ENCODE measurements at places on chromosomes 4 and X. TPM values are rescaled to one million over a fixed set of nuclear protein-coding genes. Genes with fewer than 3 reads are reported as not detected.

The TIMM17B gene
- total RNA-seq = 70.6 TPM

The PNMA6A gene
- not detected for total RNA-seq

The FRYL gene
- total RNA-seq = 52.3 TPM

The AIFM1 gene
- 45.3 TPM for total RNA-seq

The LEF1 gene
- 3.0 TPM for total RNA-seq

The CWH43 gene
- total RNA-seq = not detected

The DIPK2B gene
- not detected for total RNA-seq

The RHOXF1 gene
- total RNA-seq = not detected

The YIPF7 gene
- not detected for total RNA-seq

The ATRX gene
- 70.2 TPM for total RNA-seq

The IRS4 gene
- not detected for total RNA-seq

The NALF2 gene
- total RNA-seq = 5.8 TPM

The CSN1S1 gene
- total RNA-seq = not detected

The HPGDS gene
- total RNA-seq = not detected

The FAM47E gene
- total RNA-seq = 1.0 TPM

The F8A1 gene
- 10.4 TPM for total RNA-seq

The NRK gene
- total RNA-seq = 0.16 TPM

The S100P gene
- 55.6 TPM for total RNA-seq

The WDR1 gene
- total RNA-seq = 240 TPM

The PABPC1L2B gene
- not detected for total RNA-seq

The HTT gene
- total RNA-seq = 54.4 TPM

The GAGE12E gene
- total RNA-seq = not detected

The F8A2 gene
- not detected for total RNA-seq

The SEPSECS gene
- 9.7 TPM for total RNA-seq

The HHIP gene
- total RNA-seq = 0.12 TPM

The SLC6A14 gene
- total RNA-seq = 0.44 TPM

The SLIT2 gene
- 10.2 TPM for total RNA-seq

The CENPC gene
- 17.7 TPM for total RNA-seq

The NDNF gene
- 0.42 TPM for total RNA-seq

The ALAS2 gene
- not detected for total RNA-seq

The C4orf36 gene
- total RNA-seq = 3.5 TPM

The ARHGAP10 gene
- 24.6 TPM for total RNA-seq

The RAB39B gene
- 6.0 TPM for total RNA-seq

The RAB9B gene
- 0.07 TPM for total RNA-seq

The PROM1 gene
- total RNA-seq = not detected

The LNX1 gene
- not detected for total RNA-seq

The CT45A2 gene
- total RNA-seq = not detected

The RRH gene
- total RNA-seq = not detected

The CTAG1A gene
- total RNA-seq = not detected

The SSX2 gene
- not detected for total RNA-seq

The SHISA3 gene
- not detected for total RNA-seq

The SPOCK3 gene
- total RNA-seq = not detected

The MUC7 gene
- not detected for total RNA-seq

The MAGEB6B gene
- total RNA-seq = not detected

The EREG gene
- 34.0 TPM for total RNA-seq

The TIGD4 gene
- 0.12 TPM for total RNA-seq

The SLC34A2 gene
- not detected for total RNA-seq

The CT47B1 gene
- not detected for total RNA-seq

The CXCL3 gene
- 9.8 TPM for total RNA-seq

The MAP3K15 gene
- not detected for total RNA-seq

The DMRTC1B gene
- total RNA-seq = not detected

The EPHA5 gene
- 0.12 TPM for total RNA-seq

The CCKAR gene
- total RNA-seq = not detected

The CT83 gene
- not detected for total RNA-seq

The ARHGEF9 gene
- total RNA-seq = 33.6 TPM

The C1QTNF7 gene
- total RNA-seq = not detected

The FREM3 gene
- not detected for total RNA-seq

The RPA4 gene
- 1.4 TPM for total RNA-seq

The GYG2 gene
- not detected for total RNA-seq
